ENCODE measurements at places on chromosomes 5 and 9.
A peak's percentile ranks its signal among the peaks of the same experiment; 100 is the strongest.

GRCh38 chr9:72360324-72360723 is 4.7 kb downstream of the ZFAND5 start:
- no peak for DNase-seq

DNA sequence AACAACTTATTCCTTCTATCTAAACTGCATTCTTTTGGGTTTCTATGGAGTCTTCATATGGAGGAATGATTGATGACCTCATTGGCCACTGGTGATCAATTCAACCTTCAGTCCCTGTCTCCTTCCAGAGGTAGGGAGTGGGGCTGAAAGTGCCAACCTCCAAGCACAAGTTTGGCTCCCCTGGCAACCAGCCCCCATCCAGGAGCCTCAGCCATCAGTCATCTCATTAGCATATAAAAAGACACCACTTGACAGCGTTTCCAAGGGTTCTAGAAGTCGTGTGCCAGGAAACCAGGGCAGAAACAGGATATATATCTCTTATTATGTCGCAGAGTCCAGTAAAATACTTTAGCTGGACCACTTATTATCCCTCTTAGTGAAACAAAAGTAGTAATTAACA is 9.8 kb downstream of the SLC31A2 start:
- DNase-seq, result no peak

DNA sequence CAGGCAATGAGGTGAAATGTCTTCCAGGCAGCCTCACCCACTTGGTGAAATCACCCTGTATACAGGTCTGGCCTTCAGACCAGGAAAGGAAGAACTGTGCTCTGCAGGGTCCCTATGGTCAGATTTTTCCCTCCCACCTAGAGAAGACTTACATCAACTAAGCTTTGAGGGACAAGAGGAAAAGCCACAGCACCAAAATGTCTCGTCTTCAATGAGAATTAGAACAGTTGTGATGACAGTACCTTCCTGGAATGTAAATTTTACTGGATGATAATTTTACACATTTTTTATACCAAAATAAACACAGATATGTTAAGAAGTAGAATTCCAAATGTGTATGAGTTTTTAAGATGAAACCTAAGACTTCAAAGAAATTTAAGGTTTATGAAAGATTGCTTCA is 283.9 kb downstream of the SPOCK1 start:
- DNase-seq, result no peak

- no peak for DNase-seq
Measured at GRCh38 chr9:113465599-113466140, 2.1 kb downstream of the RGS3 start.

GRCh38 chr5:73399775-73400174 is 48.8 kb downstream of the FOXD1 start:
- no peak for DNase-seq

DNA sequence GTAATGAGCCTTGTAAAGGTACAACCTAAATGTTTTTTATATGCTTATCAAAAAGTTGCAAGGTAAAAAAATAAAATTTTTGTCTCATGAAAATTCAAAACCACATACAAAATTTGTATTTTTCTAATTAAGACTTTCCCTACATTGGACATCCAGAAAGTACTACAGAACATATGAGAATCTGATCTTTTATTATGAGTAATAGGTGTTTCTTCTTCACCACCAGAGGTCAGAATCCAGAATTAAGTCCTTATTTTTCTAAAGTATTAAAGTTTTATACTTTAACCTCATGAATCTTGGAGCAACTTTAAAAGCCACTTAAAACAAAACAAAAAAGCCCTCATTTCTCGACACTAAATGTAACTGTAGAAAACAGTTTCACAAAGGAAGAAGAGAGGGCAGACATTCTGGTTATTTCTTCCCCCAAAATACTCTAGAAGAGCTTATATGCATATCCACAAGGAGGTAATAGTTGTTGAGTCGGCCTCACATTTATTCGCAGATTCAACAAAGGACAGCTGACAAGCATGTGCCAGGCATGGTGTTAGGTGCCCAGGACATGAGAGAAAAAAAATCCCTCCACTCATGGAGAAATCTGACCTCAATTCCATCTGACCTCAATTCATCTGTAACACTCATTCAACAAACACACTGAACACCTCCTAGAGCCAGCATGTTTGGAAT is 69.3 kb downstream of the MLLT3 start:
- DNase-seq, result no peak

DNA sequence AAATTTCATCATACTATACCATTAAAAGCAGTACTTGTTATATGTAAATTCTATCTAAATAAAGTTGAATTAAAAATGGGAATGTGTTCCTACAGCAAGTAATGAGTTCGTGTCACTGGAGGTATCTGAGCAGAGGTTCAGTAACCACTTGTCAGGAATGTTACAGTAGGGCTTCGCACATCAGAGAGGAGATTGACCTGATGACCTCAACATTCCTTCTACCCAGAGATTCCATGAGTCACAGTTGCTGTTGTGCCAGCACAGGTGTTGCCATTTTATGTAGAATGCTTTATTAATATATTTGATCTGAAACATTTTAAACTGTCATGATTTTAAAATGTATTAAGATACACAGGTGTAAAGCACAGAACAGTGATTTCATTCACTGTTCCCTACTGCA is 60.3 kb downstream of the STX17 start:
- no peak for DNase-seq

DNA sequence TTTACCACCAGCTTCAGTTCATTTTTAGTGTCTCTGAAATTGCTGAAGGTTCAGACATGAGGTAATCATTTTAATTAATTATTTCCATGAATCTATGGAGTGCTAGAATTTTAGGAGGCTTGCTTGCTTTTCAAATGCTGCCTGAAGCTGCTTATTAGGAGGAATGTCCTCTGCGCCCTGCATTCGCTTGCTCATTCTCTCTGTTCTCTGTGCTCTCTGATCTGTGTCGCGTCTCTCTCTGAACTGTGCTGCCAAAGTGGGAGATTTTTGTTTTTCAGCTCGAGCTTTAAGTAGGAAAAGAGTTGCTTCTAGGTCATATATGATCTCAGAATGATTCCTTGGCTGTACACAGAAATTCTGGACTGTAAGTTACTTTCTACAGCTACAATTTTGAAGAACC is 101.7 kb upstream of the PRR16 start:
- no peak for DNase-seq

GRCh38 chr9:138096519-138096845 is 218.9 kb downstream of the CACNA1B start:
- DNase-seq, result no peak

DNA sequence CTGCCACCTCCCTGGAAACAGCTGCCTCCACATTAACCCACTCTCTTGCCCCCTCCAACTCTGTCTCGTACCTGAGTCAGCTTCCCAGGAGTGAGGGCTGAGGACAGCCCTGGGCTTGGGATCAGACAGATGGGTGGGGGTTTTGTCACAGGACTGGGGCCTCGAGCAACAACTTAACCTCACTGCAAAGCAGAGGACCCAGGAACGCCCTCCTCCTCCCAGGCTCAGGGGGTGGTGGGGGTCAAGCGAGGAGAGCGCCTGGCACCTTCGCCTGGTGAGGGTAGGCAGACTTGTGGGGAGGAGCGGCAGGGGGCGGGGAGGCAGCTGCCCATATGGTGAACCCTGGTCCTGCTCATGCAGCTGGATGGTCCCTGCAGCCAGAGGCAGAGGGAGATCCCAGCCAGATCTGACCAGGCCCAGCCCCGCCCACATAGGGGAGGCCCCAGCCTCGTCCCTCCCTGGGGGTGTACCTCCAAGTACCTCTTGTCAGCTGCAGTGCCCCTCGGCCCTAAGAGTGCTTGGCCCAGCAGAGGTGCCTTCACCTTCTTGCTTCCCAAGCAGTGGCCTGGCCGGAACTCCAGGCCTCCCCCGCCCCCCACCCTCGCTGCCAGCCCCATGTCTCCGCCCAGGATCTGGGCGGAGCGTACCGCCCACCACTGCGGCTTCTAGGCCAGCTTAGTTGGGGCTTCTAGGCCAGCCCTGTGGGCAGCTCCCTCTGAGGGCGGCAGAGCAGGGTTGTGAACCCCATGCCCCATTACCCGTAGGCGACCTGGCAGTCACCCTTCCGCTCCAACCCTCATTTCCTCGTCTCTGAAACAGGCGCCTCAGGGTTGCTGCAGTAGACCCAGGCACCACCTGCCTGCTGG is at the start of gene SARDH:
Gene SARDH (minus strand): TSS at position 579 of the 866 bp plus-strand sequence. CDS start 4,179 bp downstream, outside the sequence.
- DNase-seq, result peak; percentile 83

DNA sequence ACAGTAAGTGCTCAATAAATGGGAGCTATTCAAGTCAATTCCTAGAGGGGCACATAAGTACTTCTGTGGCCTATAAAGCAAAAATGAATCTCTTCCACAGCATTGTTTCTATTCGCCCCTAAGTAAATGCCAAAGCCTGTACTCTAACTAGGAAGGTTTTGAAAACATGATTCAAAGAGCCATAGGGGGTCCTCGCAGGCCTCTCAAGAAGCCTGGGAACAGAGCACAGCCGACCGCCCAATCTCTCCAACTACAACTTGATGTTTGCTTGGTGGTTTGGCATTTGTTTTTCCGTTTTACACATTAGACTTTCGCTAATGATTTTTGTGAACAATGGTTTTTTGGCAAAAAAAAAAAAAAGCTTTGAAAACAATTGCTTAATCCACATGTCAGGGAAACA is 19.4 kb downstream of the EFNA5 start:
- no peak for DNase-seq

GRCh38 chr5:159440235-159440634 is 109.9 kb upstream of the IL12B start:
- DNase-seq, result no peak

GRCh38 chr9:35114113-35114839 is 1.4 kb downstream of the ATOSB start:
- DNase-seq, result peak; percentile 54

Measured in GM13977 (cell line).